ENCODE measurements at places on chromosomes 6 and 20.

- DNase-seq: no peak
Observed at GRCh38 chr20:48629069-48629959, 198.5 kb downstream of the PREX1 start.

DNA sequence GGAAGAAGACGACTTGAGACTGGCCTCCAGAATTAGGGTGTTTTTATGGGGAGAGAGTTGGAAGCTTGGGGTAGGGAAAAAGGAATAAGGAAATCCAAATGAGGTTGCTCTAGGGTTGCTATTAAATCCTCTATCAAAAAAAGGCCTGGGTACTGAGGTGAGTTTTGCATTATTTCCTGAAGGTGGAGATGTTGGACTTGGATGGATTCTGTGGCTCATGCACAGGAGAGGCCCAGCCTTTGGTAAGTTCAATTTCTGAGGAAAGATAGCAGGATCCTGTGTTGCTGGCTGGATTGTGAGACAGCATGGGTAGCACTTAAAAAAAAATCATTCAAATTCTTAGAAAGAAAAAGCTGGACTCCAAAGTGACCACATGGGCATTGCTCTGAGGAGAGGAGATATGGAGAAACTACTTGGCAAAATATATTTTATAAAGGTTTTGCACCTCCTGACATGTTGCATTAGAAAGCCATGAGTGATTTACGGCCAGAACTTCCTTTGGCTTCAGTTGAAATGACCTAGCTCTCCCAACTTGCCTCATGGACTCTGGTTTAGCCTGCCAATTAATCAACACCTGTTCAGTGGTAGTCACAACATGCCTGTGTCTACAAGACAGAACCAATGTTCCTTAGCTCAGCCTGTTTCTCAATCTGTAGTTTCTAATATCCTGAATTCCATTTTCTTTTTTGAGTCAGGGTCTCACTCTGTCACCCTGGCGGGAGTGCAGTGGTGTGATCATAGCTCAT is 152.1 kb upstream of the RALGAPA2 start:
- DNase-seq: no peak

GRCh38 chr6:16803294-16804200 is 42.3 kb upstream of the ATXN1 start:
- DNase-seq: no peak

GRCh38 chr20:24949756-24950127 is 673 bp downstream of the CST7 start:
- DNase-seq: peak; percentile 75

DNA sequence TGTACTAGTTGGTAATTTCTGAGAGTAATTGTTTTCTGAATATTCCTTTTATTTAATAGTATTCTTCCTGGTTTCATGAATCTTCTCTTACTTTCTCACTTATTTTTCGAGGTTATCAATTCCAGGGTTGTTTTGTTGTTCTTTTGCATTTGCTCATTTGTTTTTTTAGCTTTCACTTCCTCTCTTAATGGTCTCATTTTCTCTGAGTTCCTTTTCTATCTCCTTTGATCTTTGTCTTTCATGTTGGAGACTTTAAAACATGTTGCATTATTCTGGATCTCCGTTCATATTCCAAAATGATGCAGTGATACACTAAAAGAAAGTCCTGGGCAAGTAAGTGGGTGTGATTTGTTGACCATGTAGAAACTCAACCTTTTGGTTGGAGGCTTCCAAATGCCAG is 345.3 kb upstream of the SLC35B3 start:
- no peak for DNase-seq

DNA sequence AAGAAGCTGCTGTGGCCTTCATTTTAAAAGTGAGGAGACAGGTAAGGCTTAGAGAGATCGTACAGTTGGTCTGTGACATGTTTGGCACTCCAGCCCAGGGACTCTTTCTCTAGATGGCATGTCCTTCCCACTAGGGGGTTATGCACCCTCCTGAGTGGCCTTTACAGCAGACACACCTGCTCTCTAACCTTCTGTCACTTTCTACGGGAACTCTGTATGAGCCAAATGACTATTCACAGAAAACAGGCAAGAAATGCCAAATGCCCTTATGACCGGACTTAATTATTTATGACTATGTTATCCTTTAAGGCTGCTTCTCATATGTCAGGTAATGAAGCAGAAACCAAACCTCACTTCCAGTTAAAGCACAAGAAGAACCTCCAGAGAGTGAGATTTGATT is 91.2 kb downstream of the MAP3K5 start:
- no peak for DNase-seq

DNA sequence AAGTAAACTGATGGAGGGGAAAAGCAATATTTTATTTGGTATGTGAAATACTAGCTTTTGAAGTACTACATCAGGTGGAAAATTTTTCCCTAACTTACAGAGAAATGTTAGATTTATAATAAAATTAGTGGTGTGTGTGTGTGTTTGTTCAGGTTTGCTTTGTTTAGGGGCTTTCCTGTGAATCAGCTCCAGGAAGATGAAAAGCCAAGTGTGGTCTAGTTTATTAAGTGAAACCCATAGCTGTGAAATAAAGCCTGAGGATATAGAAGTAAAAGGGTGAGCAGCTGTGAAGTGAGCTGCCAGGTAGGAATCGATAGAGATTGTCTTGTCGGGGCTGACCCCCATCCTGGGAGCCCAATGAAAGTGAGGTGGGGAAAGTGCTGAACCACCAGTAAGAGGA is 347.6 kb upstream of the IMPG1 start:
- DNase-seq: no peak

GRCh38 chr20:676967-677366 is 1.4 kb upstream of the SCRT2 start:
- no peak for DNase-seq

- DNase-seq: no peak
Observed at GRCh38 chr6:117441824-117442264, 16.1 kb upstream of the ROS1 start.

GRCh38 chr6:54624779-54625178 is 221.8 kb upstream of the FAM83B start:
- DNase-seq: no peak

- DNase-seq: no peak
Observed at GRCh38 chr20:20535051-20535450, 167.1 kb downstream of the INSM1 start.

- no peak for DNase-seq
Observed at GRCh38 chr20:21161926-21162325, 36.0 kb downstream of the KIZ start.

GRCh38 chr6:15292721-15293302 is 46.9 kb downstream of the JARID2 start:
- DNase-seq: no peak

- no peak for DNase-seq
Observed at GRCh38 chr20:34915749-34916455, 39.5 kb downstream of the ACSS2 start.

GRCh38 chr6:125314009-125314581 is 12.3 kb upstream of the HDDC2 start:
- DNase-seq: peak; percentile 45

DNA sequence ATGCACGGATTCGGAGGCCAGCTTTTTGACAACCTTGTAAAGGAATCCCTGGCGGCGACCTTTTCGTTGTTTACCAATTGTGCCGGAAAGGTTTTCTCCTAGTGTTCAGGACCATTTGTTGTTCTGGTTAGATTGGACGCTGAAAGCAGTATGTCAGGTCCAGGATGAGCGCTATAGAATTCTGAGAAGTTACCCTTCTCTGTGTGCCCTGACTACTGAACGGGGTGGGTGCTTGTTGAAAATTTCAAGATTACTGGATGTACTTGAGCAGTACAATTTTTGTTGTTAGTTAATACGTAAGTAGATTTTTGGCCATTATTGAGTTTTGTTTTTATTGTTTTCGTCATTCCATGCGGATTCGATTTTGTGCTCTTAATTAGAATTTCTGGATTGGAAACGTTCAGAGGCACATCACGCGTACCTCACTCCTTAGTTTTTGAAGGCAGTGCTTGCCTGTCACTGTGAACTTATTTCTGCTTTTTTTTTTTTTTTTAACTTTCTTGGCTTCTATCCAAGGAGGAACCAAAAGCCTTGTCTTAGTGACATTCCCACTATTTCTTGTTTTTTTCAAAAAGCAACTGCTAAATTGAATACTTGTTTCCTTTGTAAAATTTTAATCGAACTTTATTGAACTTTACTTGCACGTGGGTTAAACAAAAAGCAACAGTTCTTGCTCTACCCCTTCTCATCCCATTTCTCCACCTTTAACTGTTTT is 898 bp downstream of the XRN2 start:
- DNase-seq: no peak

DNA sequence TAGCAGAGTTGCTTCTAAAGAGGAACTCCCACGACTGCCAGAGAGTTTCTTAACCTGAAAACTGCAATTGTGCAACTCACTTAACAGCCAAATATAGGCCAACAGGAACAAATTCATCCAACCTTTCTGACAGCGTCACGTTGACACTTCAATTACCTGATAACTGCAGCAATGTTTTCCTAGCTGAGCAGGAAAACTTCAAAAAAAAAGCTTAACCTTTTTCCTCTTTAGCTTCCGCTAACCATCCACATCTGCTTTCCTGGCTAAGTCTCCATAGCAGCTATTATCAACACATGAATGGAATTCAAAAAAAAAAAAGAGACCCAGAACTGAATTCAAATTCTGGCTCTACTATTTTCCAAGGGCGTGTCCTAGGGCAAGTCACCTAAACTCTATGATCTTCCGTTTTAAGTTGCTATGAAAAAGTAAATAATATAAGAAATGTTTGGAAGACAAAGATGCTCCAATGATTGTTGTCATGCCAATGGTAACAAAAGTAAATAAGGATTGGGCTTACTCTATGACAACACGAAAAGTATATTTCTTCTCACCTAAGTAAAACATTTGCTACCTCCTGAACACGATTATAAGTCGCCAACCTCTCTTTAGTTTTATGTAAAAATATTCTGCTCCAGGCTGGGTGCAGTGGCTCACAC is 524.6 kb upstream of the JARID2 start:
- DNase-seq: no peak

- no peak for DNase-seq
Observed at GRCh38 chr20:60482221-60483008, 524.2 kb downstream of the CDH26 start.

- DNase-seq: no peak
Observed at GRCh38 chr6:67639161-67639560, 995.9 kb upstream of the ADGRB3 start.

- DNase-seq: no peak
Observed at GRCh38 chr6:34924831-34925625, 36.0 kb downstream of the ANKS1A start.

DNA sequence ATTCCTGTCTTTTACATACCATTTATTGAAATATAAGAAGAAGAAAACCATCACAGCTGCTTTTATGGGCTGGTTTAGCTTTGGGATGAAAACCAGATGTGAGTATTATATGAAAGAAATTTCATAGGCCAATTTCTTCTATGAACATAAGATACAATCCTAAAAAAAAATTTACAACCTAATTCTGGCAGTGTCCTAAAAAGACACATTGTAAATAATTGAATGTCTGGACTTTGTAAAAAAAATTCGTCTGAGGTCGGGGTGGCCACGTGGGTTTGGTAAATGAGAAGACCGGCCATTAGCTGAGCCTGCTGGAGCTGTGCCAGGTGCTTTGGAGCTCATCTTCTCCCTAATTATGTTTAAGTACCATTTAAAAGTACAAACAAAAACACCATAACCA is 26.8 kb downstream of the DACT2 start:
- no peak for DNase-seq

DNA sequence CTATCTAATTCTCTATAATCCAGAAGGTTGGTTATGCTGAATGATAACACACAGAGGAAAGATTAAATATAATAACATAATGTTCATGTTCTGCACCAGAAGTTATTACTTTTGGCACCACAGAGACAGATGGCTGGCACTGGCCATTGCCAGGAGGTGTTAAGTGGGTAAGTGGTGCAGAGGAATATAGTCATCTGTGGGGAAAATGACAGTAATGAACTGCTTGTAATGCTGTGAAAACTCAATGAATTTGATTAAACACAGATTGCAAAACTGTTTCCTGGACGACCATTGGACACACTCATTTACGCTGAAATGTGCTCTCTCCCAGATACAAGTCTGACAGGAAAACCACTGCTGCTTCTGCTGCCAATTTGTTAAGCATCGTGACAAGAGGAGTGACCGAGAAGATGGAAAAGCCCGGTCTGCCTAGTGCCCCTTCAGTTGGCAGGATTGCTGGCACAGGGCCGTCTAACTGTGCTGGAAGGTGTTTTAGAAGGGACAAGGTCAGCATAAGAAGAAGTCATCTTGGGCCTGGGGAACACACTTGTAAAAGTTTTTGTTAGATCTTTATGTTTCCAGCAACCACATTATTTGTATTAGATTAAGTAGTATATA is 567.4 kb downstream of the CBLN4 start:
- no peak for DNase-seq

GRCh38 chr20:32959351-32960221 is 44.6 kb downstream of the SUN5 start:
- DNase-seq: no peak

DNA sequence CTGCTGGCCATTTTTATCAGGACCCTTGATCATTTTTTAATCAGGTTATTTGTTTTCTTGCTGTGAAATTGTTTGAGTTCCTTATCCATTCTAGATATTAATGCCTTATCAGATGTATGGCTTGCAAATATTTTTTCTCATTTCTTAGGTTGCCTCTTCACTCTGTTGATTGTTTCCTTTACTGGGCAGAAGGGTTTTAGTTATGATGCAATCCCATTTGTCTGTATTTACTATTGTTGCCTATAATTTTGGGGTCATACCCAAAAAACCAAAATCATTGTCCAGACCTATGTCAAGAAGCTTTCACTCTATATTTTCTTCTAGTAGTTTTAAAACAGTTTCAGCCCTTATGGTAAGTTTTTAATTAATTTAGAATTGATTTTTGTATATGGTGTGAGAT is 172.5 kb downstream of the SLC24A3 start:
- DNase-seq: no peak

- no peak for DNase-seq
Observed at GRCh38 chr20:8434326-8434876, 302.3 kb downstream of the PLCB1 start.
